ENCODE measurements at places on chromosomes 2 and 18. TPM values are rescaled to one million over a fixed set of nuclear protein-coding genes. Genes with fewer than 3 reads are reported as not detected.

NPPC gene
- total RNA-seq = not detected

DNER gene
- total RNA-seq = under 0.01 TPM

- DNase-seq = no peak
Measured at GRCh38 chr2:10359731-10360329, 57.1 kb downstream of the HPCAL1 start.

GRCh38 chr2:62947403-62947802, 103.2 kb upstream of the OTX1 start:
- no peak for DNase-seq

GRCh38 chr2:73987109-73987947, 2.6 kb downstream of the TET3 start:
- peak; percentile 50 for DNase-seq

DNA sequence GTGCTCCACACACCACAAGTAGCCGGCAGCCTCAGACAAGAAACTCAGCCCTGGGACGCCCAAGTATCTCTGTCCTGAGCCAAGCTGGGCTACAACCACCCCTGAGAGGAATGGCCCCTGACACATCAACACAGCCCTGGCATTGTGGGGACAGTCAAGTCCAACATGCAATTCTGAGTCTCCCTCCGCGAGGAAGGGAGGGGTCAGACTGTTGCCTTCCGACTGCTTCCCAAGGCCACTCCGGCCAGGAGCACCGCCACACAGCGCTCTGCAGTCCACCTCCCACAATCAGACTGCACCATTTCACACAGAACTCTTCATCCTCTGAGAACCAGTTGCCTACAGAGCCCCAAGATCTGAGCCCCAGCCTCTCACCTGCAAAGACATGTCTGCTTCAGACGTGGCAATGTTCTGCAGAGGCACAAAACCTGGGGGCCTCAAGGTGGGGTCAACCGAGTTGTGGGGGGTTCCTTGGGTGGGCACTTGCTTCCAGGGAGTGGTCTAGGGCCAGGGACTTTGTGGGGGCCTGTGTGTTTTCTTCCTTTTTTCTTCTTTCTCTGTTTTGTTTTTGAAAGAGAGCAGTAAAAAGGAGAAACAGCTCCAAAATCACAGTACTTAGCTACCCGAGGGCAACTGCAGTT, 76.7 kb upstream of the SALL3 start:
- DNase-seq = no peak

DNA sequence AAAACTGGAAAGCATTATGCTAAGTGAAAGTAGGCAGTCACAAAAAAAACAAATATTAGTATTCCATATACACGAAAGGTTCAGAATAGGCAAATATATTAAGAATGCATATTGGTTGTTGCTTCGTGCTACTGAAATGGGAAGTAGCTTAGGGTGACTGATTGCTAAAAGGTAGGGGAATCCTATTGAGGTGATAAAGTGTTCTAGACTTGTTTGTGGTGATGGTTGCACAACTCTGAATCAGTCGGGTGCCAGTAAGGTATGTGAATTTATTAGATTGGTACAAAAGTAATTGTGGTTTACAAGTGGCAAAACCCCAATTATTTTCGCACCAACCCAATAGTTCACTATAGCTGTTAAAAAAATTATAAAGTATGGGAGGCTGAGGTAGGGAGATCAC, 20.7 kb downstream of the USP34 start:
- no peak for DNase-seq

GRCh38 chr18:2589345-2590068, 18.1 kb downstream of the NDC80 start:
- DNase-seq = no peak

DNA sequence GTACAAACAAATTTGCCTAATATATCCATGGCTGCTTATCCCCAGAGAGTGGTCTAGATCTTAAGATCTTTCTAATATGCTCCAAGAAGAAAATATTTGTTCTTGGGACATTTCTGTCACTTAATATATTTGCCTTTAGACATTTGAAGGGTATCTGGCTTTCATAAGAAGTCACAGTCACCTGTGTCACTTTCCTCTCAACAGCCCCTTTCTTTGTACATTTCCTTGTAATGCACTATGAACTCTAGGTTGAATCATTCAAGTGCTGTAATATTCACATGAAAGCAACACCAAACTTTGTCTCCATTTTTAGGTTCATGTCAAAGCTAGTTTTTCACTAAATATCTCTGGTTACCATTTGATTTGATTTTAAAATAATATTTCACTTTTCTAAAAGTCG, 41.4 kb upstream of the NABP1 start:
- no peak for DNase-seq

DNA sequence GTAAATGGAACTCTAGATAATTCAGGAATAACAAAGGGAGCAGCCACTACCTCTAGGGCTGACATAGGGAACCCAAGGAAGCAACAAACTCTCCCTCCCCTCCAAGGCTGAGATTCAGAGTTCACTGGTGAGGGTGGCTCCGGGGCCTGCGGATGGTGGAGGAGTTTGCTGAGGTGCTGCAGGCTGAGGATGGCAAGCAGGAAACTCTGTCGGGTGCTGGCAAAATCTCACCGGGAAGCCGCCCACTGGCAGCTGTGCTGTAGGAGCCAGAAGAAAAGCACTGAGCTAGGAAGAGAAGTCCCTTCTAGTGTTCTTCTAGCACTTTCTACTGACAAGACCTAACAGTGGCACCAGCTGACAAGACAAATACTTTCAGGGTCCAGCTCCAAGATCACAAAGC, 12.5 kb upstream of the HAAO start:
- DNase-seq = no peak

DNA sequence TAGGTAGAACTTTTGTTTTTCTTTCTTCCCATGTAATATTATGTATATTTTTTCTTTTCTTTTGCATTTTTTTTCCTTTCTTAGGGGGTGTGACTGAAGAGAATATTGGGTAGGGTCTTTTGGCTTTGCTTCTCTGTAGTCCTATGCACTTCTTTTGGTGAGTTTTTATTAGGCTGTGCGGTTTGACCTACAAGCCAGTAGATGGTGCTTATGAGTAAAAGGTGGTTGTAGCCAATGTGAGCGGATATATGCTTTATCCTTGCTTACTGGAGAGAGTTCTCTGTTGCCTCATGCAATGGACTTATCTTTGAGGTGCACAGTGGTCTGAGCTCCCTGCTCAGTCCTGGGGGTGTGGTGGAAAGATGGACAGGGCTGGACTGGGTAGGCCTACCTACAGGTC, 52.7 kb downstream of the DSEL start:
- DNase-seq = peak; percentile 24

- DNase-seq = no peak
Measured at GRCh38 chr2:203878063-203878462, 10.5 kb downstream of the CTLA4 start.

GRCh38 chr18:26709897-26710296, 155.6 kb downstream of the AQP4 start:
- DNase-seq = no peak
